ENCODE measurements at places on chromosomes 11 and 22. TPM values are rescaled to one million over a fixed set of nuclear protein-coding genes. Genes with fewer than 3 reads are reported as not detected.

GRCh38 chr11:106879029-106879428, 139.2 kb downstream of the GUCY1A2 start:
- H3K27ac ChIP-seq = no peak overlapping the region
- H3K36me3 ChIP-seq = no peaks in the 10 kb centered on the region
- H3K4me3 ChIP-seq = no peak overlapping the region
- DNase-seq = no peak
- H3K4me1 ChIP-seq = no peaks in the 10 kb centered on the region

GRCh38 chr22:45612451-45612901, 59.2 kb upstream of the ATXN10 start:
- no peaks in the 10 kb centered on the region for H3K4me1 ChIP-seq
- no peaks in the 10 kb centered on the region for H3K36me3 ChIP-seq
- peak overlapping the region; percentile 53 for H3K27ac ChIP-seq
- DNase-seq = peak; percentile 84

DNA sequence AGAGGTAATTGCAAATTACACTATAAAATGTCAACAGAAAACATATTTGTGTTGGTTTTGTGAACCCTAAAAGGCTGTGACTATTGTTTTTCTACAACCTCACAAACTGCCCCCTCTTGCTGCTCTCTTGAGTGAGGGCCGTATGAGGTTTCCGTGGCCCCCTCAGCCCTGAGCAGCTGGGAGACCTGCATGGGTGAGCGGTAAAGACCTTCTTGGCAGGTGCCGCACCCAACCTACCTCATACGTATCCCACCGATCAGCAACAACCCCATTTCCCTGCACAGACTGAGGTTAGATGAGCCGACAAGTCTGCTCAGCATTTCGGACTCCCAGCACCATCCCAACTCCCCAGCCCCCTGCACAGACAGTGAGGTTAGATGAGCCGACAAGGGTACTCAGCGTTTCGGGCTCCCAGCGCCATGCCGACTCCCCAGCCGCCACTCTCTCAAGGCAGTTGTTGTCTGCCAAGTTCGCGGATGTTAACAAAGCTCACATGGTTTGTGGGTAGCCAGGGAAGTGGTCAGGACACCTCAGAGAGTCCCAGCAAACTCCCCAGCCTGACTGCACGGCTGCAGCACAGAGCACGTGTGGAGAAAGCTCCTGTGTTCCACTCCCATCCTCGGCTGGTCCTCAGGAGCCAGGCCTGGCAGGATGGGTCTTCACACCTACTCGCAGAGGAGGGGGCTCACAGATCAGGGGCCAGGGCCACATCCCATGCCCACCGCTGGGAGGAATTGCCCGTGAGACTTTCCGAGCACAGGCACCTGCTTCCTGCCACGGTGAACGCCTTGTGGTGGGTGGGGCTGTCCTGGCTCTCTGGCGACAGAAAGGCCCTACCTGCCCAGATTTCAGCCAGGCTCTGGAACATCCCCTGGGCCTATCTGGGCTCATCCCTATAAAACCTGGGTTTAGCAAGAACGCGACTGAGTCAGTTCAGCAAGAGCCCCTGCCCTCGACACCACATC, 502.9 kb downstream of the BRD1 start:
- H3K4me3 ChIP-seq = no peak overlapping the region
- no peaks in the 10 kb centered on the region for H3K4me1 ChIP-seq
- DNase-seq = peak; percentile 46
- H3K36me3 ChIP-seq = no peaks in the 10 kb centered on the region

GRCh38 chr11:57322256-57323166, 2.2 kb downstream of the TNKS1BP1 start:
- H3K36me3 ChIP-seq = peaks cover 43% of the 10 kb centered on the region
- H3K4me3 ChIP-seq = peak overlapping the region; percentile 86
- H3K4me1 ChIP-seq = no peaks in the 10 kb centered on the region

DNA sequence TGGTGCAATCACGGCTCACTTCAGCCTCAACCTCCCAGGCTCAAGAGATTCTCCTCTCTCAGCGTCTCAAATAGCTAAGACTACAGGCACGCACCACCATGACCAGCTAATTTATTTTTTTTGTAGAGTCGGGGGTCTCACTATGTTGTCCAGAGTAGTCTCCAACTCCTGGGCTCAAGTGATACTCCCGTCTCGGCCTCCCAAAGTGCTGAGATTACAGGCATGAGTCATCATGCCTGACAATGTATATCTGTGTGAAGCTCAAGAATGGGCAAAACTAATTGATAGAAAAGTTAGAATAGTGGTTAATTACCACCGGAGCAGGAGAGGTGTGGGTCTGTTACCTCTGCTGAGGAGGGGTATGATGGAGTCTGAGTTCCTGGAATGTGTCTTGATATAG, 9.1 kb upstream of the SLC43A3 start:
- H3K4me3 ChIP-seq = no peak overlapping the region
- no peaks in the 10 kb centered on the region for H3K27me3 ChIP-seq
- no peak overlapping the region for H3K27ac ChIP-seq
- no peaks in the 10 kb centered on the region for H3K36me3 ChIP-seq
- no peaks in the 10 kb centered on the region for H3K4me1 ChIP-seq
- DNase-seq = no peak

DNA sequence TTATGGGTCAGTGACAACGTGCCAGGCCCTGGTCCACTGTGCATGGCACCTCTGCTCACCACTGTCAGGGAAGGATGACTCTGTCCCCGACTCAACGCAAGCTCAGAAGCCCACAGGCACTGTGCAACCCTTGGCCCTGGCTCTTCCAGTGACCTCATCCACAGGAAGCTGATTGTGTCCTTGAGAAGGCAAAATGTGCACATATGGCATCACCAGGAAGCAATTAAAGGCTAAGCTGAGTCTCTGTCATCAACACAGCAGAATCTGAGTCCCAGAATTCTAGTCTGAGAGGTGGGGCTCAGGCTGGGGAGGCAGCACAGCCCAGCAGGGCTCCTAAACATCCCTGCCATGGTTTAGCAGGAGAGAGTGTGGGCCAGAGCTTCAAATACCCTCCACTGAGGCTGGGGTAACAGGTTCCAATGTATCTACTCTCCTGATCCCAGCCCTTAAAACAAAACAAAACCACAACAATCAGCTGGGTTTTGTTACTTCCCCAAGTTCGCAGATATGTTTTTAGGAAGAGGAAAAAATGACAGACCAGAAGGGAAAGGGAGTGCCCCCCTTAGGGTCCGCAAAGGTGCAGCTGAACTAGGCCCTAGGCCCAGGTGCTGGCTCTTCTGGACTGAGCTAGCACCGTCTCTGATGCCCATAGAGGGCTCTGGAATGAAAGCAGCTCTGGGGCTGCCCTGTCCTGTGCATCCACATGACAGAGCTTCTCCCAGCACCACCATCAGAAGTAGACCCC, 33.5 kb upstream of the GNAZ start:
- H3K4me3 ChIP-seq = no peak overlapping the region
- H3K27ac ChIP-seq = no peak overlapping the region
- H3K27me3 ChIP-seq = no peaks in the 10 kb centered on the region

DNA sequence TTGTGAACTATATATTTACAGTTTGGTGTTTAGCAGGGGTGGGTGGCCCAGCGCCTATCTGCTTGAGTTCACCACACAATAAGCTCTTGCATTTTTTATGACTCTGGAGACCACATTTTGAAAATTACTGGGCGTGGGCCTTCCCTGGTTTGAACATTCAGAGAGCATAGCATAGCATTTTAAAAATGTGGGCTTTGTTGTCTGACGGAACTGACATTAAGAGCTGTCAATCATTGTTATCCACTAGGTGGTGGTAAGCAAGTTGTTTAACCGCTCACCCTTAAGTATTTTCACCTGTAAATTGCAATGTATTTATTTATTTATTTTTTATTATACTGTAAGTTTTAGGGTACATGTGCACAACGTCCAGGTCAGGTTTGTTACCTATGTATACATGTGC, 1.0 kb downstream of the NLRP14 start:
- H3K36me3 ChIP-seq = no peaks in the 10 kb centered on the region
- no peak overlapping the region for H3K4me3 ChIP-seq
- H3K27me3 ChIP-seq = no peaks in the 10 kb centered on the region
- DNase-seq = no peak

DNA sequence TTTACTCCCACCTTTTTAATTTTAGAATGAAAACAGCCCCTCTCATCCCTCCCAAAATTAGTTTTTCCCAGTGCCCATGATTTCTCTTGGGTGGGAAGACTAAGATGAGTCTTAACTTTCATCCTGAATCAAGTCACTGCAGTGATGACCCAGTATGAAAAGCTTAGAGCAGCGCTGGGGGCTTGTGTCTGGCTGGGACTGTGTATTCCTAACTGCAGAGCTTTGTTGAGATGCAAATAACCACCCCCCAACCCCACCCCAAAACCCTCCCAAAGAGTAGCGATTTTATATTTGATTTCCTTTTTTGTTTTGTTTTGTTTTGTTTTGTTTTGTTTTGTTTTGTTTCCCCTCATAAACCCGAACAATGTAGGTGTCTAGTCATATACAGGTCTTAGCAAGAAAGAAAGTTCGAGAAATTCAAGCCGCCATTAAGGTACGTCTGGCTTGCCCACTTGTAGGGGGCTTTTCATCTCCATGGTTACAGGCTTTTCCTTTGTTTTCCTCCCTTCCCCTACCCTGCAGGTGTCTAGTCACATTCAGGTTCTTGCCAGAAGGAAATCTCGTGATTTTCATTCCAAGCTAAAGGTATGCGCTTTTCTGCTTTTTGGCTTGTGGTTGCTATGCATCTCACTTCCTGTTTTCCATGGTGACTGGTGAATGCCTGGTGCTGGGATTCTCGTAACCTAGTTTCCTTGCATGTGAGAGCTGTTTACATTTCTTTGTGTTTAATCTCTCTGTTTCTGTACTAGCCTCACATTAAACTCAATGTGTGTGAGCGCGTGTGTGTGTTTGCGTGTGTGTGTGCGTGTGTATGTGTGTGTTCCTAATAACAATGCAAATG, 144.6 kb upstream of the RASSF10 start:
- H3K36me3 ChIP-seq = no peaks in the 10 kb centered on the region
- DNase-seq = no peak
- H3K4me1 ChIP-seq = no peaks in the 10 kb centered on the region
- H3K27ac ChIP-seq = no peak overlapping the region

GRCh38 chr11:69199583-69200315, 44.0 kb downstream of the SMIM38 start:
- DNase-seq = no peak
- no peaks in the 10 kb centered on the region for H3K27me3 ChIP-seq
- H3K36me3 ChIP-seq = no peaks in the 10 kb centered on the region
- H3K4me3 ChIP-seq = no peak overlapping the region
- no peaks in the 10 kb centered on the region for H3K4me1 ChIP-seq
- H3K27ac ChIP-seq = no peak overlapping the region

- no peaks in the 10 kb centered on the region for H3K27me3 ChIP-seq
- peak overlapping the region; percentile 78 for H3K27ac ChIP-seq
- H3K4me1 ChIP-seq = peaks cover 57% of the 10 kb centered on the region
- no peak overlapping the region for H3K4me3 ChIP-seq
Observed at GRCh38 chr11:2375964-2376551, 1.1 kb upstream of the CD81 start.

DNA sequence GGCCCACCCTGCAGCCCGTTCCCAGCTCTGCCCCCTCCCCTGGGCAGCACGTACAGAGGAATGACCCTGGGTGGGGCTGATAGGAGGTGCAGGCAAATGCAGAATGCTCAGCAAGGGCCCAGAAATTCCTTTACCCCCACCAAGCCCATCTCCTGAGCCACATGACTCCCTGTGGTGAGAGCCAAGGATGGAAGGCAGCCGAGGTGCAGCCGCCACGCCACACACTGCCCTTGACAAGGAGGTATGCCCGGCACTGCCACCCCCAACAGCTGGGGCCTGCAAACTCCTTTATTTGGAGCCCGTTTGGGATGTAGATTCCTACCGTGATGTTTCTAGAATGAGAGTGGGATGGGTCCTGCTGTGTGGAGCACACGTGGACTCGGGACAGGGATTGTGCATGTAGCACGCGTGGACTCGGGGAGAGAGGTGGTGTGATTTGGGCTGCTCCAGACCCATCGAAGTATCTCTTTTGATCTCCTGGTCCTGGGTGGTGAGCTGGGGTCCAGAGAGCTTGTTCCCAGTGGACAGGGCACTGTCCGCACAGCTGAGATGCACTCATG, 12.9 kb downstream of the GTSE1 start:
- no peaks in the 10 kb centered on the region for H3K36me3 ChIP-seq
- no peak overlapping the region for H3K27ac ChIP-seq
- H3K4me1 ChIP-seq = peaks cover 14% of the 10 kb centered on the region
- H3K27me3 ChIP-seq = no peaks in the 10 kb centered on the region
- no peak for DNase-seq
- H3K4me3 ChIP-seq = no peak overlapping the region

DNA sequence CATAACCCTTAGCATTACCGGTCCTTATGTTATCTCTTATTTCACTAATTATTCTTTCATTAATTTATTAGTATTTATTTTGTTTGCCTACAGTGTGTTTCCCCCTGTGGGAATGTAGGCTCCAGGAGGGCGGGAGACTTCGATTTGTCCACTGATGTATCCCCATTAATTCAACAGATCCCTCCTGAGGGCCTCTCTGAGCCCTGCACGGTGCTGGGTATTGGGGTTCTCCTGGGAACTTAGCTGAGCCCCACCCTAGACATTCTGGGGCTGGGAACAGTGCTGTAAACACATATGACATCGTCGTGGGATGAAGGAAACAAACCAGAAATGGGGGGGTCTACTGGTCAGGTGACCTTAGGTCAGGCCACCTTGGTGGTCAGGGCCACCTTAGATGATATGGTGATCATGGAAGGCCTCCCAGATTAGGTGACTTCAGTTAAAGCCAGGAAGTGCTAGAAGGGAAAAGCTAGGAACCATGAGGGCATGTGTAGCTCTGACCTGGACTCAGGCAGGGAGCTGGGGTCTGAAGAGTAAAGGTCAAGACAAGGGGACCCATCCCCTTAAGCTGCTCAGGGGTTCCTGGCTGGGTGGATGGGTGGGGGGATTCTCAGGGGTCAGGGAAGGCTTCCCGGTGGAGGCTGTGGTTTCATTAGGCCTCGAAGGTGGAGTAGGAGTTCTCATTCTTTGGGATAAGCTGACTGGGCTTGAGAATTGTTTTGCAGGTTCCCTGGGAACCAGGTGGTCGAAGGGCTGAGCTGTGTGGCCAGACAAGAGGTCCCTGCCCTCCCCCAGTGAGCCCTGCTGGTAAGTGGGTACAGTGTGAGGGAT, 1.0 kb downstream of the PHETA2 start:
- no peak for DNase-seq
- H3K36me3 ChIP-seq = no peaks in the 10 kb centered on the region
- H3K27me3 ChIP-seq = no peaks in the 10 kb centered on the region
- H3K4me3 ChIP-seq = peak overlapping the region; percentile 67
- H3K4me1 ChIP-seq = no peaks in the 10 kb centered on the region

DNA sequence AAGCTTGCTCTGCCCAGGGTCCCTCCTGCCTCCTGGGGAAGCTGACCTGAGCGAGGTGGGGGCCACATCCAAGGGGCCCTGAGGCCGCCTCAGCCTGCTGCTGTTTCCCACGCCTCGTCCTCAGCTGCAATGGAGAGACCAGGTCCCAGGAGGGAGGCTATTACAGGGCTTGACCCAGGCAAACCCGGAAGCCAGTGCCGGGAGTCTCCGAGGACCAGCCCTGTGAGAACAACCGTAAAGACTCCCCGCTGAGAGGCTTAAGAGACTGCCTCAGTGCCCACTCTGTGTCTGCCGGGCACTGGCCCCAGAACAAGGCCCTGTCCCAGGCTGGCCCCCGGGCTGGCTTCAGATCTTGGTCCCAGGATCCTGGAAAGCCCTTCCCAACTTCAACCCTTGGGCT, 124.3 kb upstream of the FGF3 start:
- no peaks in the 10 kb centered on the region for H3K36me3 ChIP-seq
- peak overlapping the region; percentile 45 for H3K27ac ChIP-seq
- H3K4me3 ChIP-seq = no peak overlapping the region

The JAM3 gene
- total RNA-seq = 38.1 TPM

The IRAG1 gene
- total RNA-seq = 4.6 TPM

The VSIG10L2 gene
- total RNA-seq = not detected

The BAD gene
- total RNA-seq = 120 TPM

The RIN1 gene
- 1.0 TPM for total RNA-seq
